Retina (tissue), 1 donor: ENCODE measurements at places on chromosomes 5 and 9.

GRCh38 chr9:89839449-89839848, 234.6 kb downstream of the GADD45G start:
- DNase-seq = no peak

GRCh38 chr5:101437351-101437750, 534.3 kb upstream of the ST8SIA4 start:
- no peak for DNase-seq

GRCh38 chr9:131299346-131299960, 9.9 kb downstream of the PLPP7 start:
- no peak for DNase-seq

- no peak for DNase-seq
Measured at GRCh38 chr9:77826621-77827020, 178.5 kb upstream of the GNA14 start.

GRCh38 chr9:110047955-110048402, 160.0 kb downstream of the C9orf152 start:
- peak; percentile 90 for DNase-seq

- DNase-seq = peak; percentile 65
Measured at GRCh38 chr5:80141147-80141671, 106.1 kb downstream of the THBS4 start.

GRCh38 chr9:122904466-122904822, 715 bp downstream of the RC3H2 start:
- DNase-seq = peak; percentile 90

DNA sequence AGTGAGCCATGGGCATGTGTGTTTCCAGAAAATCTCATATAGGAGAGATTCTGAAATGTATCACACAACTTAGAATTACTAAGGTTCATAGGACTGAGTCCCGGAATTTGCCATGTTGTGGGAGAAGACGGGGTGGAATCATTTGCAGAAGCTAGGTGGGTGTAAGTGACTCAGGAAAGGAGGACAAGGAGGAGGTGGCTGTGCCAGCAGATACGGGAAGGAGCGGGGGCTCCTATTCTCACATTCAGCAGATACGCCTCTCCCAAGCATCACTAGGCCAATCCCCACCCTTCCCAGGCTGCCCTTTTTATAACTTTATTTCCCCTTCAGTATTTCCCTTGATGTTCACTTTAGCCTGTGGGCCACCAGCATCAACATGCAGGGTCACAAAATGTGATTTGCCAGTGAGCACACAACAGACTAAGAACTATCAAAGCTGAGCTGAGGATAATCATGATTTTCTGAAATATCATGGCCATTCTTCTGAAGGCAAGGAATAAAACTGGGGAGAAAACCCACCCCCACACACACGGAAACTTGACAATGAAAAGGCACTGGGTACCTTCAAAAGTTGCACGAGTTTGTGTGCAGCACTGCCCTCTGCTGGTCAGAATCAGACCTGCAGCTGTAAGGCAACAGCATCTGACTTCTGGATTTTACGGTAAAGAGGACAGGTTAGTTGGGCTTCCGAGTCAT, 133.2 kb downstream of the MTX3 start:
- peak; percentile 77 for DNase-seq

DNA sequence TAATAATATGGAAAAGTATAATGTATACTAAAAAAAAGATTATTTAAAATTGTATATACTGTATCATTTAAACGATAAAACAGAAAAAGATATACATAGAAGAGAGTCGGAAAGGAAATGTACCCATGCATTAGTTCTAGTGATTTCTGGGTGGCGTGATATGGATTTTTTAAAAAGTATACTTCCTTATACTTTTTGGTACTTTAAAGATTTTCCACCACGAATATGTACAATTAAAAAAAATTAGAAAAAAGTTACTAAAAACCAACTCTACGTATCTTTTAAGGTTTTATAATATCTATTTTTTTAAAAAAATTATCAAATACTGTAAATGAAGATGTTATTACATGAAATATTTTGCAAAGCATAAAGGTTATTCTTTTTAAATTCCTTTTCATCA, 12.3 kb downstream of the PHF19 start:
- DNase-seq = no peak

DNA sequence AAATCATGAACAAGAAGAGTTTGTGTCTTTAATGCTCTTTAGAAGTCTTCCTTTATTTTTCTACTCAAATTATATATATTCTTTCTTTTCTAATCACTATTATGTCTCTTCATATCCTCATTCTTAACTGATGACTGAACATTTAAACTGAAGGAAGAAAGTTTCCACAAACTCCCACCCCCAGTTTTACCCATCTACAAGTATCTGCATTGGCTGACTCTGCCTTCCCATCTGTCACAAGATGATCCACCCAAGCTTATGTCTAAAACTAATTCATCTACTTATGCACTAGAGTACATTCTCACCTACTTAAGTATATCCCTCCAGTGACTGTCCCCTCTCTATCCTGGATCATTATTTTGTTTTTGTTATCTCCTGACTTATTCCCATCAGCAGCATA, 344.5 kb downstream of the PRR16 start:
- no peak for DNase-seq
